ENCODE measurements at places on chromosomes 7 and 10. TPM values are rescaled to one million over a fixed set of nuclear protein-coding genes. Genes with fewer than 3 reads are reported as not detected.

LRRN3 gene
- not detected for total RNA-seq

DNA sequence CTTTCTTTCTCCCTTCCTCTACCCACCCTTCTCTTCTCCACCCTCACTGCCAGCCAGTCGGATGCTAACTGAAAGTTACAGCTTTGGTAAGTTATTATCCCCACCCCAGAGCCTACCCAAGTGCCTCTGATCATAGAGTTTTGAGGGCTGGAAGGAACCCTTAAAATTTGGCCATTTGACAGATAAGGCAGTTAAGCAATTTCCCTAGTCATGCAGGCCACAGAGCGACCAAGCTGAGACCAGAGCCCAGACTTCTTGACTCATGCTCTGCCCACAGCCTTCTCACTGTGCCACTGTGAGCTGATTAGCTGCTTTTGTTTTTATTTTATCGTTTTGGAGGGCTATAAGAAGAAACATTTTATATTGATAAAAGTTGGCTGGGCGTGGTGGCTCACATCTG lies 17.2 kb downstream of the SAP25 start:
- H3K4me1 ChIP-seq = peaks cover 11% of the 10 kb centered on the region
- no peak overlapping the region for H3K27ac ChIP-seq
- no peak for DNase-seq
- H3K27me3 ChIP-seq = no peaks in the 10 kb centered on the region
- no peak overlapping the region for H3K4me3 ChIP-seq

DNA sequence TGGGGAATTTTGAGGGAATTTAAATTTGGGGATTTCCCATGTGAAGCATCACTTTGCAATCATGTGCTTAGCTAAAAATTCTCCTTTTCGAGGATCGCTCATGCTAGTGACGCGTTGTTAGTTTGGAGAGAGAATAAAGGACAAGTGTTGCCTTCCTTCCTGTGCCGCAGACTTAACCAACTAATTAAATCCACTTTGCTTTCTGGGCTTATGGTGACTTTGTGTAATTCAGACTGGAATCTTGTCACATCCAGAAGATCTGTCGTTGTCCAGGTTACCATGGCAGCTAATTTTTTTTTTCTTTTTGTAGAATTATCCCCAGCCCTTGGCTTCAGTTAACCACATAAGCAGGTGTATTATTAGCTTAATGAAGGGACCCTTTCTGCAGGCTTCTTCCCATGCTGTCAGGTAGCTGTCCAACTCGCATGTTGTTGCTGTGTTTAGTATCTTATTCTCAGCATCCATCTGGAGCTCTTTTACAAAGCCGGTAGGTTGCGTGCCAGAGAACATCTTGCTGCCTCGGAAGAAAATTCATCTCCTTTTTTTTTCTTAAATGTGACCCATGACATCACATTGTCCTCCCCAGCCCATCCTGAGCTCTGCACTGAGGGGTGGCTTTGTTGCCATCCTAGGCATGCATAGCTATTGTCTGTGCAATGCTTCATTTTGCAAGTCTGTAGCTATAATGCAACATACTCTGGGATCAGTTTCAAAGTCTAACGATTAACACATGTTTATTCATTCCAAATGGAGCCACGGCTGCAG lies 47.2 kb upstream of the NRP1 start:
- no peak overlapping the region for H3K27ac ChIP-seq
- no peaks in the 10 kb centered on the region for H3K27me3 ChIP-seq
- DNase-seq = no peak
- H3K36me3 ChIP-seq = no peaks in the 10 kb centered on the region

DNA sequence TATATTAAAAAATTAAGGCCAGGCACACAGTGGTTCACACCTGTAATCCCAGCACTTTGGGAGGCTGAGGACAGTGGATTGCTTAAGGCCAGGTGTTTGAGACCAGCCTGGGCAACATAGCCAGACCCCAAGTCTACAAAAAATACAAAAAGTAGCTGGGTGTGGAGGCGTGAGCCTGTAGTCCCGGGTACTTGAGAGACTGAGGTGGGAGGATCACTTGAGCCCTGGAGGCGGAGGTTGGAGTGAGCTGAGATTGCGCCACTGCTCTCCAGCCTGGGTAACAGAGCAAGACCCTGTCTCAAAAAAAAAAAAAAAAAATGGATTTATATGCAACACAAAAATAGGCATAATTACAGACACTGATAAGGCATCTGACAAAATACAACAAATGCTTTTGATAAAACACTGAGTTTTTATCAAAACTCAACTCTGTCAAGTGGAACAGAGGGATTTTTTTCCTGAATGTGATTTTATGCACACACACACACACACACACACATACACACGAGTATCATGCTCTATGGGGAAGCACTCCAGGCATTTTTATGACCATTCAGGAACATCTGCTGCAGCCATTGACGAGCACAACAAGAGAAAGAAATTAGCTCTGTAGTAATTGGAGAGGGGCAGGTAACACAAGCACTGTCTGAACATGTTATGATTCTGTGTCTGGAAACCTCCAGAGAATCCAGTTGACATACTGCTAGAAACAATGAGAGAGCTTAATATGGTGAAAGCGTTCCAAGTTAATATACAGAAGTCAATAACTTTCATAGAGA lies 193.1 kb downstream of the WDR37 start:
- H3K27ac ChIP-seq = no peak overlapping the region
- peaks cover 6% of the 10 kb centered on the region for H3K27me3 ChIP-seq
- no peak overlapping the region for H3K4me3 ChIP-seq
- no peaks in the 10 kb centered on the region for H3K36me3 ChIP-seq
- DNase-seq = no peak

DNA sequence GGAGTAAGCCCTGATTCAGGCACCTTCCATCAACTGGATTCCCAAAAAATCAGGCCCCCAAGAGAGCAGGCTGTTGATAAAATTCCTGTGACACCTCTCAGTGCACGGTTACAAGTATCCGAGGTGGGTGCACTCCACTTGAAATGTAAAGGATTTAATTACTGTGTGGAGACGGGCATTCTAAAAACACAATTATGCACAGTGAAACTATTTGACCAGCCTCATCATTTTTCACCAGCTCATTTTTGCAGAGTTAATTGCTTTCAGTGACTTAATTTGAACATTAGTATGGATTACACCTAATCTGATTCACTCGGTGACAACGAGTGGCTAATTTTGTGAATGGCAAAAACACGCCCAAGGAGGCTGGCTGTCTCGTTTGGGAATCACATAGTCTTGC lies 2.3 kb downstream of the FOXL3 start:
- H3K27me3 ChIP-seq = peaks cover 21% of the 10 kb centered on the region
- peaks cover 20% of the 10 kb centered on the region for H3K4me1 ChIP-seq
- no peak overlapping the region for H3K27ac ChIP-seq
- H3K4me3 ChIP-seq = no peak overlapping the region
- DNase-seq = no peak

DNA sequence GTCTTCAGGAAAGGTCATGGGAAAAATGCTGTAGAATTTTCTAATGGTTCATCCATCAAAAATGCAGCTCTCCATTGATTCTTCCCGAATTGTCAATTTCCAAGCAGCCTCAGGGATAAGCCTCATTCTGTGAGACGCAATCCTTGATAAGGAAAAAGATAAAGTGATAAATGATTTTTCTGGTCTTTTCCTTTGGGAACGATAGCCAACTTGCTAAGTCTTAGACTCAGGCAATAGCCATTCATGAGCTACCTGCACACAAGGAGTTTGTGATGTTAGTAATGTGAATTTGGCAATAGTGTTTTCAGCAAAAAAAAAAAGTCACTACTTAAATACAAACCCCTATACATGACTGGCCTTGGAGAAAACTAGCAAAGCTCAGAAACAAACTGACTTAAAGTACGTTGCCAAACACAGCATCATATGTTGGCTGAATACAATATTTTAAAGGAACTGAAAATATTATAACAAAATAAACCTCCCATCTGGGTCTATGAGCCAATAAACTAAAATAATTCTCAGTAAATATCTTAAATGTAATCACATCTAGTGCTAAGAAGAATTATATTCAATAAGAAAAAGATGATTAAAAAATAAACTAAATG lies 75.5 kb downstream of the KLF6 start:
- H3K27me3 ChIP-seq = no peaks in the 10 kb centered on the region
- DNase-seq = no peak
- no peak overlapping the region for H3K27ac ChIP-seq
- no peaks in the 10 kb centered on the region for H3K36me3 ChIP-seq
- H3K4me3 ChIP-seq = no peak overlapping the region
- no peaks in the 10 kb centered on the region for H3K4me1 ChIP-seq

DNA sequence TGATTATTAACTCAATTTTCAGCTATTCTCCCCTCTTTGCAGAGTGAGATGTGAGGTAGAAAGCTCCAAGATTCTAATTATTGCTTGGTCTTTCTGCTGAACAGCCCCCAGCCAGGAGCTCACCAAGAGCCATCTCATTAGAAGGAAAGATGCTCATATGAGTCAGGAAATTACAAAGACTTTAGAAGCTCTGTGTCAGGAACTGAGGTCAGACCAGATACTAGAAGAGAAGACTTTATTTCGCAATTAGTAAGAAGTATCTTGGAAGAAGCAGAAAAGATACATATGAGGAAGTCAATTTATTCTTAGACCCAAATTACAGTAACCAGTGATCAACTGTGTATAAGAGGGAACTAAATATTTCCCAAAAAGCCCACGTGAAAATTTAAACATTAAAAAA lies 626.9 kb downstream of the ZWINT start:
- no peak overlapping the region for H3K4me3 ChIP-seq
- no peak overlapping the region for H3K27ac ChIP-seq
- no peak for DNase-seq
- no peaks in the 10 kb centered on the region for H3K27me3 ChIP-seq
- H3K4me1 ChIP-seq = no peaks in the 10 kb centered on the region
- no peaks in the 10 kb centered on the region for H3K36me3 ChIP-seq

GRCh38 chr7:77674878-77675277 lies 21.4 kb upstream of the RSBN1L start:
- peak; percentile 57 for DNase-seq
- no peaks in the 10 kb centered on the region for H3K27me3 ChIP-seq
- H3K4me1 ChIP-seq = no peaks in the 10 kb centered on the region
- H3K4me3 ChIP-seq = no peak overlapping the region

AGK gene
- total RNA-seq = 2.9 TPM

DNA sequence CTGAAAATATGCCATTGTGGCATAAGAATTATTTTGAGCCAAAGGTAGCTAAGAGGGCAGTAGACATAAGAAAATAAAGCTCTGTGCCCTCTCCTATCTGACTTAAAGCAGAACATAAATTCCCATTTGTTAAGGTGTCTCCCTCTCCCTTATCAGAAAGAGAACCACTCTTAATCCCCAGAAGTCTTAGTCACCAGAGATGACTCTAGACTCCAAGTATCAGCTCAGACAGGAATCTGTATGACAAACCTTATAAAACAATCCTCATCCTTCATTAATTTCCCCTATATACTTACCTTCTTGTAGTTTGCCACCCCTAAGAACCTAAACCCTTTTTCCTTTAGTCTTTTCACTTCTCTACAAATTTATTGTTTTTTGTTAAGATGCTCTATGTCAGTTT lies 21.8 kb upstream of the PIP4K2A start:
- no peaks in the 10 kb centered on the region for H3K4me1 ChIP-seq
- H3K36me3 ChIP-seq = no peaks in the 10 kb centered on the region
- no peak overlapping the region for H3K4me3 ChIP-seq
- H3K27me3 ChIP-seq = no peaks in the 10 kb centered on the region
- DNase-seq = no peak

DNA sequence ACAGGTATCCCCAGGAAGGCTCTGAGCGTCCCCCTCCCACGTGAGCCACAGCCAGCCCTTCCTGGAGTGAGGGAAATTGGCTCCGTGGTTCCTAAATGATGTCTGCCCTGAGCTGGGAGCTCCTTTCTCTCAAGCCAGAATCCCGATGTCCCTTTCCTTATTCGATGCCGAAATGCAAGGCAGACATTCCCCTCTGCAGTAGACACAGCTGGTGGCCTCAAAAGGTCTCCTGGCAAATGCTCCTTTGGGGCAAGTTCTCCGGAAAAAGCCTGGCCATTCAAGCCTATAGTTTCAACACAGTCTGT lies 98.9 kb downstream of the HIP1 start:
- H3K4me1 ChIP-seq = peaks cover 18% of the 10 kb centered on the region
- H3K36me3 ChIP-seq = no peaks in the 10 kb centered on the region
- peak; percentile 44 for DNase-seq

GRCh38 chr7:27138985-27139333 lies 4.5 kb downstream of the HOXA5 start:
- H3K36me3 ChIP-seq = peaks cover 5% of the 10 kb centered on the region
- H3K4me1 ChIP-seq = peaks cover 43% of the 10 kb centered on the region
- H3K4me3 ChIP-seq = peak overlapping the region; percentile 46
- peak overlapping the region; percentile 57 for H3K27ac ChIP-seq
- H3K27me3 ChIP-seq = peaks cover 55% of the 10 kb centered on the region

ERVW-1 gene
- not detected for total RNA-seq

MYL10 gene
- total RNA-seq = not detected

GRCh38 chr7:6359734-6360133 lies 87.3 kb upstream of the CYTH3 start:
- H3K4me1 ChIP-seq = no peaks in the 10 kb centered on the region
- H3K27ac ChIP-seq = no peak overlapping the region
- no peaks in the 10 kb centered on the region for H3K27me3 ChIP-seq
- DNase-seq = no peak
- H3K36me3 ChIP-seq = no peaks in the 10 kb centered on the region

DNA sequence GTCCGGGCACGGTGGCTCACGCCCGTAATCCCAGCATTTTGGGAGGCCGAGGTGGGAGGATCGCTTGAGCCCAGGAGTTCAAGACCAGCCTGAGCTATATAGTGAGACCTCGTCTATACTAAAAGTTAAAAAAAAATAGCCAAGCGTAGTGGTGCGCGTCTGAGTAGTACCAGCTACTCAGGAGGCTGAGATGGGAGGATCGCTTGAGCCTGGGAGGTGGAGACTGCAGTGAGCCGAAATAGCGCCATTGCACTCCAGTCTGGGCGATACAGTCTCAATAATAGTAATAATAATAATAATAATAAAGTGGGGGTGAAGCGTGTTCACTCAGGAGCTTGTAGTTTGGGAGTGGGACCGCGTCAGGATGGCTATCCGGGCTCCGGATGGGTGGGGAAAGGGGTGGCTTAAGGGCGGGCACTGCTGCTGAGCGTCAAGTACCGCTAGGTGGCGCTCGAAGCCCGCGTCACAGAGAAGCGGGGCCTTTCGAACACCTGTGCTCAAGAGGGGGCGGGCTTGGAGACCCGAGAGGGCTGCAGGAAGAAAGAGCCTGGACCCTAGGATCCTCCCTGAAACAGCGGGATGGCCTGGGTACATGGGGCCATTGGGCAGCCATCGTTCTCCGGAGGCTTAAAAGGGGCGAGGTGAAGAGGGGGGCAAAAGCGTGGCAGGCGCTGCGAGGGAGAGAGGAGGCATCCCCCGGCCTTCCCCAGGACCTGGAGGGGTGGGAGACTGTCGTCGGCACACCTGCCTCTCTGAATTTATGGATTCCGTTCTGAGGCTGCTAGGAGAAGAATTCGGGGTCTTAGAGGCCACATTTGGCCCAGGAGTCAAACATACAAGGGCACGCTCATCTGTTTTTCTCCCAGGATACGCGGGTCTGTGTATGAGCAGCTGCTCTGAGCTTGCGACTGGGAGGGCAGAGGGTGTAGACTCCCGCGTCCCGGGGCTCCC lies 14.5 kb downstream of the LBX1 start:
- no peak overlapping the region for H3K27ac ChIP-seq
- DNase-seq = peak; percentile 87
- H3K27me3 ChIP-seq = peaks cover 51% of the 10 kb centered on the region
- no peak overlapping the region for H3K4me3 ChIP-seq

GRCh38 chr10:82572744-82573143 lies 697.8 kb downstream of the NRG3 start:
- H3K27me3 ChIP-seq = no peaks in the 10 kb centered on the region
- no peak for DNase-seq
- no peak overlapping the region for H3K4me3 ChIP-seq
